GM18507 (cell line): ENCODE measurements at places on chromosomes 2 and 18.

- DNase-seq: no peak
These were observed 231.5 kb downstream of the PRKCE start for GRCh38 chr2:45882707-45883602.

GRCh38 chr2:1613731-1614354 is 130.5 kb downstream of the PXDN start:
- DNase-seq: no peak

DNA sequence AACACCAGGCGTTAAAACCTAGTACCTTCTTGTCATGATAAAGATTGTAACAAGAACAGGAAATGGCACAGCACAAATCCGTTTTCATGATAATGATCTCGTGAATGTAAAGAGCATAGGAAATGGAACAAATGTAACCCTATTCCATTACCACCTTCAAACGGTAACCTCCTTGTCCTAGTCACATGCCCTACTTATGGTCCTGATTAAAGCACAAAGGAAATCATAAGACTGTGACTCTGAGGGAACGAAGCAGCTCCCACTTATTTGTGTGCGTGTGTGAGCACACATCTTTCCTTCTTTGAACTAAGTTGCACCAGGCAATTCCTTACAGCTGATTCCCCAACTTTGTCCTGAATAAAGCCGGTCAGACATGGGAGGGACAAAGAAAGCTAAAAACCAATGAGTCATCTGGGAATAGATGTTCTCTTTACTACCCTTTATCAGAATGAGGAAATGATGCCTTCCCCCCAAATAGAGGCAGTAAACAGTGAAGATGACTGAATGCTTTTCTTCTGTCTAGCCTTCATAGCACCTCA is 192.6 kb downstream of the IKZF2 start:
- no peak for DNase-seq

DNA sequence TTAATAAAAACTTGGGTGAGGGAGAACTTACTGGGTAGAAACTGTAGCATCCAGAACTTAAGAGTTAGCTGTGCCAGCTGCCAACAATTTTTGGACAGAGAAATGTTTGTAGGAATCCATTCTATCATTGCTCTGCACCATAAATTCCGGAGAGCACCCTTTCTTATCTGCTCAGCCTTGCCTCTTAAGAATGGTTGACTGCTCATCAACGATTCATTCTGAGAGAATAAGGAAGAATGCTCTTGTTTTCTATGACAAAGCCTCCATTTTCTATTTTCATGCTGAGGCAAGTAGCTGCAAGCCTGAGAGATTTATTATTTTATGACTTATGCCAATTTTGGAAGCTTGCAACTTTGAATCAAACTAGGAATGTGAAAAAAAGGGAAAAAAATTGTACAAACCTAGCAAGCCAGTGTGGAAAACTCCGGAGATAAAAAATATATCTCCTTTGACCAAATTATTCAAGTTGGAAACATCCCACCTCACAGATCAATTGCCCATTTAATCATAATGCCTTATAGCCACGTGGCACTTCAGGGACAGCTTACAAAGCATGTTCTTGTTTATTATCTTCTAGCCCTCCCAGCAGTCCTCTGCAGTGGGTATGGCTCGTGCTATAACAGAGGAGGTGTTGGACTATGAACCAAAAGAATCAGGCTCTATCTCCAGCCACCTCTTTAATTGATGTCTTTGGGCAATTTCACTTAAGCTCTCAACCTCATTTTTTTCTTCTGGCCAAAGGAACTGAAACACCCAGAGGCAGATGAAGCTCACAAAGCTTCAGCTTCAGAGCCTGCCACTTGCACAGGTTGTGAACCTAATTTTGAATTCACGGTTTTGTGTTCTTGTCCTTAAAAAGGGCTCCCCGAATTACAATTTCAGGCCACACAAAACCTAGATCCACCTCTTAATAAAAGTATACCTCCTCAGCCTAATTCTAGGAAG is 40.9 kb upstream of the ATL2 start:
- DNase-seq: no peak

GRCh38 chr2:225797394-225797793 is 397.9 kb downstream of the NYAP2 start:
- no peak for DNase-seq

DNA sequence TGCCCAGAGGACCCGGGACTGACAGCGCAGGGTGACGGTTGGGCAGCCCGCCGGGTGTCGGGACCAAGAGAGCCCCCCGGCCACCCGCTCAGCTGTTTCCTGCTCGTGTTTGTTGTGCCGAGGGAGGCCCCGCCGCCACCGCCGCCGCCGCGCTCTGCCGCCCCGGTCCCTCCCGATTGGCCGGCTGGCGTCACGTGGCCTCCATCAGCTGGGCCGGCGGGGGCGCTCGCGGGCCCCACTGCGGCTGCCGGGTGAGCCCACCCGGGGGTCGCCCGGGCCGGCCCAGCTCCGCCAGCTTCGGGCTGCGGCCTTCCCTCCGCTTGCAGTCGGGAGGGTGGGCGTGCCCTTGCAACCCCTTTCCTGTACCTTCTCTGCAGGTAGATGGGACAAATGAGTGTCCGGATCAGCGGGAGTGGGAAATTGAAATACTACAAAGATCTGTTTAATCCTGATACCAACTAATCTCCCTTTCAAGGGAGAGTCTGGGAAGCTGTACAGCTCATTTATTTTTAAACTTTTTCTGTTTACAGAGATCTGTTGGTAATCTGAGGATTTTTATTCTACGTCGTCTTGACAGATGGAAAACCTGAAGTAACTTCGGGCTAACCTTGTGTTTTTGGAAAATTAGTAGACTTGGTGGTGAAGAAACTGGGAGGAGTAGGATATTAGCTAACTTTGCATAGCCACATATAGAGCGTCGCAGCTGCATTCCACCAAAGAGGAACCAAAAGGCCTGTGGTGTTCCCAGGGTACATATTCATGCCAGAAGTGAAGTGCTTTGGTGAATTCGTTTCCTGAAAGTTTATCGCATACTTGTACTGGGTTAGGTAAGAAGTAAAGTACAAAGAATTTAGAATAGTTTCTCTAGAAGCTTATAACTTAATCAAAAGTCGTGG is 1.2 kb downstream of the YPEL5 start:
- peak; percentile 68 for DNase-seq

DNA sequence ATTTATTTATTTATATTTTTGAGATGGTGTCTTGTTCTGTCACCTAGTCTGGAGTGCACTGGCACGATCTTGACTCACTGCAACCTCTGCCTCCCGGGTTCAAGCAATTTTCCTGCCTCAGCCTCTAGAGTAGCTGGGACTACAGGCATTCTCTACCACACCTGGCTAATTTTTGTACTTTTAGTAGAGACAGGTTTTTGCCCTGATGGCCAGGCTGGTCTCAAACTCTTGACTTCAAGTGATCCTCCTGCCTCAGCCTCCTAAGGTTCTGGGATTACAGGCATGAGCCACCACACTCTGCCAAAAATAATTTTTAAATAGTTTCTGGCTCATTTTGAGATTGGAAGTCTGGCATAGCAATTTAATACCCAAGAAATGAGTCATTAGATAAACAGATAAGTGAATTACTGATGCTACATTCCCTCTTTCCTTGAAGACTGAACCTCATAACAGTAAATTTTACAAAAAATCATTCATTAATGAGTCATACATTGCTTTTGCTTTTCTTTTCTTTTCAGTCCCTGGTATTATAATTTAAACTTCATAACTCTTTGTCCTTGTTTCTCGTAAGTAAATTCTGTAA is 881.6 kb upstream of the PIK3C3 start:
- no peak for DNase-seq

- DNase-seq: no peak
These were observed 306.8 kb downstream of the GBX2 start for GRCh38 chr2:235861383-235861782.

DNA sequence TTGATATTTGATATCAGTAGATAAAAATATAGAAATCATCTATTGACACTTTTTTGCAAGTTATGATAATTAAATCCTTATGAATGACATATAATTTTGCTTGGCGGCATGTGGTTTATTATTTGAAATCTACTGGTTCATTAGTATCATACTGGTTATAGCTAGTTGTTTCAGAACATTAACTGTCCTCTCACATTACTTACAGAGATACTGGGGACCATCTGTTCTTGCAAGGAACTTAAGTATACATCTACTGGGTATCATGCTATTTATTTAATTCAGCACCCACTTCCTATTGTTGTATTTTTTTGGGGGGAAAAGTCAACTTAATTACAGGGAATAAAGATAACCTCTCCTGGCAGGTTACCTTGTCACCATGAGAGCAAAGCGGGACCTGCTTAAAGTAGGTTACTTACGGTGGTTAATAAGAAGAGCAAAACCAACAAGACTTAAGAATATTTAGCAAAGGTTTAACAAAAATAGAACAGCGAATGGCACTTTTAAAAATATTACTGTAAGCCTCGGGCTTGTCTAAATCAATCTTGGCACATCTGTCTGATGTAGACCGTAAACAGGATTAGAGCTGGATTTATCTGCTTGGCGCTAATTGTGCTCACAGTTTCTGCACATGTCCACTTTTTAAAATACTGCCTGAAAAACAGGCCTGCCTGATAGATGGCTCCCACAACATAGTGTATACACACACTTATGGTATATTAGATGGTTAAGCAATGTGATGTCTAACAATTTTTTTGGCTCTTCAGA is 41.8 kb downstream of the CERKL start:
- DNase-seq: no peak

- DNase-seq: no peak
These were observed 61.7 kb downstream of the MAP4K4 start for GRCh38 chr2:101759162-101759561.

GRCh38 chr2:224401641-224402342 is at the start of gene FAM124B:
Gene FAM124B (minus strand): TSS chr2:224402107. CDS start chr2:224401768, 339 bp downstream.
- no peak for DNase-seq

DNA sequence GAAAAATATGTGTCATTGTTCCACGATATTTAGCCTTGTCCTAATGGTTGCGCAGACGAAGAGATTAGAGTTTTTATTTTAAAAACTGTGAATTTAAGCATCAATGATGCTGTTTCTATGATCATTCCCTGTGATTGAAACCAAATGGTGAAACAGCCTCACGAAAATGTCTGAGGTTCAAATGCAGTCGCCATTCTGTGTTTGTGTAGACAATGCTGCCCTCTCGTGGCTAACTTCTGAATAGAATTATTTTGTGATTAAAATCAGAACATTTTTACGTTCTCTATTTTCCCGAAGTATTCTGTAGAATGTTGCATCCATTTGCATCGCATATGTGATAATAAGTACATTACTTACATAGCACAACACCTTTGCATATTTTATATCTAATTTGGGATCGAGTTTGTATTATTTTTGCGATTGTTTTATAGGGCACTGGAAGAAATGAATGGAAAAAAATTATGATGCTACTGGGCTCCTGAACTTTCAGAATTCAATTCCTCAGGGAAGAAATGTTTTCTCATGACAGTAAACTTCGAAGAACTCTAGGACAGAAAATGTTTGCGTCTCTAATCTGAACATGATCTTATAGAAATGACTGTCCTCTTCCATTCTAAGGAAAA is 54.8 kb upstream of the CREB1 start:
- DNase-seq: no peak

DNA sequence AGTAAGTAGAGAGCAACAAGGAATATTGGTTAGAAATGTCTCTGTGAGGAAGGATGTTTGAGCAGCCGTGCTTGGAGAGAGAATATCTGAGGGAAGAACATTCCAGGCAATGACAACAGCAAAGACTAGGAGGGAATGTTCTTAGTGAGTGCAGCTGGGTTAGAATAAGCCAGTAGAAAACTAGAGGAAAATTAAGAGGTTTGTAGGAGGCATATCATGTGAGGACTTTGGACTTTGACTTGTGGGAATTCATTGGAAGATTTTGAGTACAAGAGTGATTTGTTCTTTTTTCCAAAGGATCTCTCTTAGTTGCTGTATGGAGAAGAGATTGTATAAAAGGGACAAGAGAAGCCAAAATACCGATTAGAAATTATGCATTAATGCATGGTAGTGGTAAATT is 47.2 kb downstream of the PPM1B start:
- no peak for DNase-seq

DNA sequence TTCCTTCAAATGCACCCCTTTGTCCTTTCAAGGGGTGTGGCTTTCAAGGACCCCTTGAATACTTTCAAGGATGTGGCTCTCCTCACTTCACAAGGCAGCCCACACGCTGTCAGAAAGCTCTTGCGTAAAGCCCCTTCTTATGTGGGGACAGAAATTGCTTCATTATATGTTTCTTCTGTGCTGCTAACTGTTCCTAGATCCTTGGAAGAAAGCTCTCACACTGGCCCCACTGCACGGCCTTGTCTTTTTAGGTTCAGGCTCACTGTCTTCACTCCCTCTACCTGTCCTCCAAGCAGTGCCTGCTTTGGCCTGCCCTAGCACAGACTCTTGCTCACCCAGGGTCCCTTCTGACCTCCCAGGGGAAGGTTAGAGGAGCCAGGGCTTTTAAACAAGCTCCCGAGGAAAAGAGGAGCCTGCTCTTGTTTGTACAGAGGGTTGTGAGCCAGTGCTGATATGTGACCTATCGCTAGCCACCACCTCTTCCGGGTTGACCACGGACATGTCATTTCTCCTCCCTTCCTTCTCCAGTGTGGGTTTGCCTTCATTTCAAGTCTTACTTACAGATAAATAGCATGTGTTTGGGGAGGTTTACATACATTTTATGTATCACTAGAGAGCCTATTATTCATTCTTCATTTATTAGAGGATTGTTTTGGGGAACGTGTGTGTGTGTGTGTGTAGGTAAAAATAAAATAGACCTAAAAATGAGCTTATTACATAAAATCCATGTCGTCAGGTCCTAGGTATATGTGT is 94.7 kb downstream of the RTN4 start:
- no peak for DNase-seq

DNA sequence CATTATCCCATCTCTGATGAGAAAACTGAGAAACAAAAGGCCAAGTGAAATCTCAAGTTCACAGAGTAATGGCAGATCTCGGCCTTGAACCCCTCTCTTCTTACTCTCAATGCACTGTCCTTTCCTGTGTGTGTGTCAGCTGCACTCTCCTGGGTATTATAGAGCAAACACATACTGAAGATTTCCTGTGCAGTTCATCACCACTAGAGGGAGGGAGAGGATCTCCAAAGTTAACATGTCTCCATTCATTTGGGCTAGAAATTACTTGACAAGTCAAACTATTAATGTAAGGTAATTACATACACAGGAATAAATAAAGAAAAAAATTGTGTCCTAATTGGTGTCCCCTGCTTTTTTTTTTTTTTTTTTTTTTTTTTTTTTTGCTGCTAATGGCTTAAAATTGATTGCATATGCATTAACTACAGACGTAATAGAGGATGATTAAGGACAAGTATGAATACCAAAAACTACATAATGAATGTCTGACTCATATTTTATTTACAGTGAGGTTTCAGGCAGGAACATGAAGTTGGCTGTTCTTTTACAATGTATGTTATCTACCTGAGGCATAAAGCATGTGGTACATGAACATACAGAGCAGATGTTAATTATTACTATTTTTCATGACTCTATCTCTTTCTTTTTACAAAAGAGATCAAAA is 269.2 kb downstream of the NYAP2 start:
- DNase-seq: peak; percentile 2

- no peak for DNase-seq
These were observed 31.5 kb downstream of the CDCA7 start for GRCh38 chr2:173386021-173386737.

DNA sequence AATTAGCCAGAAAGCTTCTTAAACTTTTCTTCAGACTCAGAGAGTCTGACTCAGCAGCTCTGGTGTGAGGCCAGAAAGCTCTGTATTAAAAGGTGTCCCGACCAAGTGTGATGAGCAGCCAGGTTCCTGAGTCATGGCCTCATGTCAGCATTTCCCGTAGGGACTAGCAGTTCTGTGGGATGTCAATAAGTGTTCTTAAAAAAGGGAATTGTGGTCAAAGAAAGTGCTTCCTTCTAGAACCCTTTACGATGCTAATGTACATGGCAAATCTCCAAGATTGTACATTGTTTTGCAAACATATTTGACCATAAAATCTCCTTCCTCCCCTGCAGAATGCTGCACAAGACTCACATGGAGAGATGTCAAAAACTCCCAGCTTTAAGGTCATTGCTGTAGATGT is 80.1 kb downstream of the PLA2R1 start:
- no peak for DNase-seq
